Naive thymus-derived CD4-positive, alpha-beta T cell (primary cell): ENCODE measurements at places on chromosomes 7 and 10.
A peak's percentile ranks its signal among the peaks of the same experiment; 100 is the strongest.

DNA sequence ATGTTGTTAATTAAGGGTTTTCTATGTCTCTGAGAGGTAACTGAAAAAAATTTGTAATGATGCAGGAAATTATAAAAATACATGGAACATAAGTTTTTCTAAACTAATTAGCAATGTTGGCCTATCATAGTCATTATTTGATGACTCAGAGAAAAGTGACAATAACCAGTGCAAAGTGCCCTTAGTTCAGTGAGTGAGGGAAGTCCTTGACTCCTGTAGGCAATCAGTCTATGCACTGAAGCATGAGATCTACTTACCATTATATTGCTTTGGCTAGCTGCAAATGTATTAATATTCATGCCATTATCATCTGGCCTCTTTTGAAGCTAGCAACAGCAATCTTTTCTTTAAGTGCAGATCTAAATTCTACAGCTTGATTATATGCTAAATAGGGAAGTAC lies 40.6 kb downstream of the CCDC172 start:
- no peak for DNase-seq

- DNase-seq = no peak
Observed at GRCh38 chr10:119401671-119402395, 140.7 kb downstream of the RGS10 start.

DNA sequence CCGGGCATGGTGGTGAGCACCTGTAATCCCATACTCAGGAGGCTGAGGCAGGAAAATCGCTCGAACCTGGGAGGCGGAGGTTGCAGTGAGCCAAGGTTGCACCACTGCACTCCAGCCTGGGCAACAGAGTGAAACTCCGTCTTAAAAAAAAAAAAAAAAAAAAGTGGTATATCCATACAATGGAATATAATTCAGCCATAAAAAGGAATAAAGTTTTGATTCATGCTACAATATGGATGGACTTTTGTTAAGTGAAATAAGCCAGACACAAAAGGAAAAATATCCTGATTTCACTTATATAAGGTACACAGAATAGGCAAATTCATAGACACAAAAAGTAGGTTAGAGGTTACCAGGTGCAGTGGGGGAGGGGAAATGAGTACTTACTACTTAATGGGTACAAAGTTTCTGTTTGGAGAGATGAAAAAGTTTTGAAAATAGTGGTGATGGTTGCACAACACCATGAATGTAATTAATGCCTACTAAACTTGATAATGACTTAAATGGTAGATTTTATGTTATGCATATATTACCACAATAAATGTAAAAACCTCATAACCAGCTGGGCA lies 53.9 kb downstream of the FGFR2 start:
- DNase-seq = no peak

GRCh38 chr7:139109188-139109982 lies at the start of gene ZC3HAV1:
Gene ZC3HAV1 (minus strand): TSS chr7:139109720. CDS start chr7:139109331, 389 bp downstream.
- peak; percentile 90 for DNase-seq

DNA sequence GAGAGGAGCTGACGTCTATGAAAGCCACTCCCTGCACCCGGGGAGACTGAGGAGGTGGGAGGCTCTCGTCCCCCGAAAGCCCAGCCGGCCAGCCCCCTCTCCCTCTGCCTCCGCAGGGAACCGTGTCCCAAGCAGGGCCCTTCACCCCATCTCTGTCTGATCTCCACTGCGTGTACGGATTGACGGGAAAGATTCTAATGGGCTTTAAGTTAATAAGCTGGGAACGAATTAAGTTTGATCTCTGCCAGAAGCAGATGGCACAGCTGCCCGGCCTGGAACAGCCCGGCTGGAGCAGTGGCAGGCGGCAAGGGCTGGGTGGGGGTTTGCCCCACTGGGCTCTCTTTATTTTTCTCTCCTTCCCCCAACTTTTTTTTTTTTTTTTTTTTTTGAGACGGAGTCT lies 6.1 kb upstream of the SLC29A4 start:
- no peak for DNase-seq

DNA sequence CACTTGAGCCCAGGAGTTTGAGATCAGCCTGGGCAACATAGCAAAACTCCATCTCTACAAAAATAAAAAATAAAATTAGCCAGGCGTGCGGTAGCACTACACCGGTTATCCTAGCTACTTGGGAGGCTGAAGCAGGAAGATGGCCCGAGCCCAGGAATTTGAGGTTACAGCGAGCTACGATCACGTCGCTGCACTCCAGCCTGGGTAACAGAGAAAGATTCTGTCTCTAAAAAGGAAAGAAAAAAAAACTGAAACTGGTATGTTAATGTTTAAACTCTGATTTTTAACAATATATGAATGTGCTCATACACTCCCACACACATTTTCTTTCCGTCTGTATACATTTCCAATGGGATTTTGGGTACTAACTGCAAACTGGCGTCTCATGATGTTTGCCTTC lies 140.6 kb upstream of the KMT2E start:
- DNase-seq = no peak

GRCh38 chr10:2047679-2048078 lies 310.4 kb upstream of the ADARB2 start:
- DNase-seq = no peak

DNA sequence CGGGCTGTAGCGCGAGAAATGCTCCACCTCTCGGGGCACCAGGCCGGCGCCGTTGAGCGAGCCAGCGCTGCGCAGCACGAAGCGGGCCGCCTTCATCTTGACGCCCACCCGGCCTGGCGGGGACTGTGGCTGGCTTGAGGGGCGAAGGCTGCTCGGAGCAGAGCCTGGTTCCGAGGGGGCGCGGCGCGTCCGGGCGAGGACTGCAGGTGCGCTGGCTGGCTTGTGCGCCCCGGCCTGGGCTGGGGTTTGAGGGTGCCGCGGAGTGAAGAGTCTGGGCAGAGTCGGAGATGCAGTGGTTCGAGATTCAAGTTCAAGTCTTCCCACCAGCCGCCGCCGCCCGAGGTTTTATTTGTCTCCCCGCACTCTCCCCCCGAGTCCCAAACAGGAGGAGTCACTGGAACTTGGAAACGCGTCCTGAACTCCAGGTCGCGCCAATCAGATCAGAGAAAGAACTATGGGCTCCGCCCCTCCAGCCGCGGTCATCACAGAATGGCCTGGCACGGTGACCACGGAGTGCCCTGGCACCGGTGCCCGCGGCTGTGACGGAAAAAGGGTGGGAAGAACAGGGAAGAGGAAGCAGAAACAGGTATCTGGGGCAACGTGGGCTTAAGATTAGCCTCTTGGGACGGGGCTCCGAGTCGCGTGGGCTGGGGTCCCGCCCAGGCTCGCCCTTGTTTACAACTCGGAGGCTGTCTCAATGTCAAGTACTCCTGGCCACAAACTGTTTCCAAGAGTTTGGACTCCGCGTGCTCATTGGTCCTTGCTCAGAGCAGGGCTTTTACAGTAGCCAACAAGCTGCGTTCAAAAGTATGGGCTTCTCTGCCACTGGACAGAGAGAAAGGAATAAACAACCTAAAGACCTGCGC lies at the start of gene PDK4:
TSS of gene PDK4 (minus strand) at position 319 of the 866 bp plus-strand sequence. CDS start at position 96, 223 bp downstream.
- no peak for DNase-seq

DNA sequence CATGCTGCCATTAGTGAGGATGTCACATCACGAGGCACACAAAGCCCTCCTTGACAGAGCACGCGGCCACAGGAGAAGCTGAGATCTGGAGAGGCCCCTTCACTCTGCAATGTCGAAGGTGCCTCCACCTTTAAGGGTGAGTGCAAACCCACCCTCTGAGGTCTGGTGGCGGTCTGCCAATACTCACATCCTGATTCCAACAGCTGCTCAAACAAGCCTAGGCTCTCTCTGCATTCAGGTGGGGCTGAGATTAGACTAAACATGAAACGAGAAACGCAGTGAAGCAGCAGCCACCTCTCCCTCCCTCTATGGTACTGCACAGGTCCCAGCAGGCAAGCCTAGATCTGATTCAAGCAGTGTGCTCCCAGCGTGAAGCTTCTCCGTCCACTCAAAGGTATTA lies 151.8 kb downstream of the TCERG1L start:
- DNase-seq = no peak

DNA sequence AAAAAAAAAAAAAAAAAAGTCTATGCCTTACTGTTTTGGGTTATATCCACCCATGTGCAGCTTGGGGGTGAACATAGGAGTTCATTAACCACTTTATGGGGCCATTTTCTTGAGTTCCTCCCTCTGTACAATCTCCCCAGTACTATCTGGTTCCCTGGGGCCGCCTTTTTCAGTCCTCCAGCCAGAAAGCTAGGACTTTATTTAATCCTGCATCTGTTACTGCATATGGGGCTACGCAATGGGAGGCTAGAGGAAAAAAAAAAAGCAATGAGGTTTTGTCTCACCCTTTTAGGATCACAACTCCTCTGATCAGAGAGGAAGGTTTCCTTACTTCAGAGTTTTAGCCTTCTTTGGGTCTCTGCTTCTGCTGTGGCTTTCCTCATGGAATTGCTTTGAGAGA lies 51.0 kb downstream of the BTRC start:
- DNase-seq = no peak

DNA sequence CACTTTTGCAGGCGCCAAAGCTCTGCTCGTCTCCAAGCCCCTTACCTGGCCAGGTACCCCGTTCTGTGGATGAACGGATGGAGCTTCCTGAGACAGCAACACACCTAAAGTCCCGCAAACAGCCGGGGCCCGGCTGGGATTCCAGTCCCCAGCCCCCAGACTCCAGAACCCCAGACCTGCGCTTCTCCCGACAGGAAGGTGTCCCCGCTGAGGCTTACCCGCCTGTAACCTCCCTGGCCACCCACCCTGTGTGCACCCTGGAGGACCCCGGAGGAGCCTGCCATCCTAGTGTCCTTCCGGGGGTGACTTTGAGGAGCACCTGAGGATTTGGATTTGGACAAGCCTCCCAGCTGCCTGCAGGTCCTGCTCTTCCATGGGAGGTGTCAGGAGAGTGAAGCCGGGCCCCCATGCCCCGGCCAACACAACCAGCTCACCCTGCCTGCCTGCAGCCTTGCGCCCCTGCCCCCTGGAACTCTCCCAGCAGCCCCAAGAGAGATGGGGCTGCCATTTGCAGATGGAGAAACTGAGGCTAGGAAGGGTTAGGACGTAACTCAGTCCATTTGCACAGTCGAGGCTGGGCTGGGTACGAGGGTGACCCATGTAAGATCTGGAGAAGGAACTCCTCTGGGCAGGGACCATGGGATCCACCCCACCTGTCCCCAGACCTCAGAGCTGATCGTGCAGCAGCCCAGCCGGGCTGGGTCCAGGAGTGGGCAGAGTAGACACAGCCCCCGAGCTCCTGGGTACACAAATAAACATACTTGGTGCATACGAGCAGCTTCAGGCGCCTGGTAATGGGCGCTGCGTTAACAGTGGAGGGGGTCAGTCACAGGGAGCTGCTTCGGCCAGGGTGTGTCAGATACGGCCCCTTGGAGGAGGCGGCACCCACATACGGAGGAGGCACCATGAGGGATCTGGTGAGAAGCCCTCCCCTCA lies 31.9 kb downstream of the UNCX start:
- DNase-seq = no peak

GRCh38 chr10:97002670-97003069 lies 170.6 kb downstream of the LCOR start:
- DNase-seq = no peak

DNA sequence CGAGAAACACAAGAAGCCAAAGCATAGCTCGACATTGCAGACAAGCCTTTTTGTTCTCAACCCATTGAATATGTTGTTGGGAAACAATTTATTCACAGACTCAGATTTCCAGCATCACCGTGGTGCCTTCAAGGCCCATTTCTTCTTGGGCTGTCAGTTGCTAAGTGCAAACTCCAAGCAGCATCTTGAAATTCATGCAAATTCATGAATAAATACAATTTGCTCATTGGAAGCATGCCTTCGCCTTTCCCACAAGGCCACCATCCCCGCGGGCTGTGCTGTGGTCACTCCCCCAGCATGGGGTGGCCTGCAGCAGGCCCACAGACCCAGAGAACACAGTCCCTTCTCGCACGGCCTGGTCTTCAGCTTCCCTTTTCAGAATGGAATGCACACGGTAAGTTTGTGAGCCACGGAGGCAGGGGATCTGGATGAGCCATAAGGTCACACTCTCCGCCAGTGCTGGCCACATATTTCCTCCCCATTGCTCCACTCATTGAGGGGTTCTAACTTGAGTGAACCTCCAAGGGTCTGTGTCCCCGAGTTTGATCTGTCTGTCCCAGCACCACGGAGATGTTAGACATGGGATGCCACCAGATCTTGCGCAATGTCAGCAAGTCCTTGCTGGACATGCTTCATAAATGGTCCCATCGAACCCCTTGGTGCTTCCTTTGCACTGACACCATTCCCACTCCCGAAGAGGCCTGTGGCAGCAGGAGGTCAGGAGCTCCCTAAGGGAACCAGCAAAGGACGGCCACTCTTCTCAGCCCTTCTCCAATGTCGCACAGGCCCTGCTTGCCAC lies 109.5 kb downstream of the GFRA1 start:
- DNase-seq = no peak

GRCh38 chr7:70134029-70134770 lies 535.9 kb downstream of the AUTS2 start:
- DNase-seq = no peak

DNA sequence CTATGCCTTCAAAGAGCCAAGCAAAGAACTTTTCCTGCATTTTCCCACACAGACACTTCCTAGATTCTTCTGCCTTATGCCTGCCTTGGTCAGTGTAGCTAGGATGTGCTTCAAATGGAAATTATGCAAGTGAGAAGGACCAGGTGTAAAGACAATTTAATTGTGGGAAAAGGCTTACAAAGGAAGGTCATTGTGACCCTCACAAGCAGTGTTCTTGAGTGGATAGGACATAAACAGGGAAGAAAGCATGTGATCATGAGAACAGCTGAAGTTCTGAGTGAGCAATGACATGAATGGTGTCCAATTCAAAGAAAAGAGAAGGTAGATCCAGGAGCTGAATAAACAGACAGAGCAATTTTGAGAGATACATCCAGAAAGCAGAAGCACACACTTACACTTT lies 1.3 kb upstream of the PIP start:
- no peak for DNase-seq

DNA sequence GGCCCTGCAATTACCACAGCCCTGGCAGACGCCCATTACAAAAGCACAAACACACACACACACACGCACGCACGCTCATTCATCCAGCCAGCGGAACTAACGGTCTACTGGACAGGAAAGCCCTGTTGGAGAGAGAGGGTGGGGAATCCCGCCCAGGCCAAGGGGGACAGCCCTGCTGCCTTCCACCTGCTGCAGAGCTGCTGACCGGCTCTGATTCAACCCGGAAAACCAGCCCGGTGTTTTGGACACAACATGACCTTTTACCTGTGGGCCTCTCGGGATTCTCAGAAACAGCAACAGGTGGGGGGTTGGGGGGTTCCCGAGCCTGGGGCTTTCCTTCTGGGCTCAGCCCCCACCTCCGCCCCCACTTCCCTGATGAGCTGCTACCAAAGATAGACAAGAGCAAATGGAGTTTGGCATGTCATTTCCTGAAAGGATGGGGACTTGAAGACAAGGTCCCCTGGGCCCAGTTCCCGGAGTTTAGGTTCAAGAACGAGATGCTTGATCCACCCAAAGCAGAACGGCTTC lies 18.5 kb upstream of the SERPINE1 start:
- no peak for DNase-seq
